Stimulated activated CD4-positive, alpha-beta T cell treated with anti-CD3 and anti-CD28 coated beads, Interleukin-2, amount 100 ng/mL, for 24 hours (primary cell): ENCODE measurements at places on chromosomes 13 and 19.

DNA sequence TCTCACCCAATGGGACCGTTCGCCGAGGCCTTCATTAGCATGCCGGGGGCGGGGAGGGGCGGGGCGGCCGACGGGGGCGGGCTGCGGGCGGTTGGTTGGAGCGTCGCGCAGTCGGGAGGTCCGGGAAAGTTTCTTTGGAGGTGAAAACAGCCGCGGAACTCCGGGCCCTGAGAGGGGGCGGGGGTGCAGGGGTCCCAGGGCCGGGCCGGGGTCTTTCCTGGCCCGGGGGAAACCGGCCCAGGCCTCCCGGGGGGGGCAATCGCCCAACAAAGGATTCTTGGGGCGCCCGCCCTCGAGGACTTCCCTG lies at the start of gene HMG20B:
HMG20B (plus strand) TSS at position 90 of the 307 bp plus-strand sequence. CDS start 366 bp downstream, outside the sequence.
- DNase-seq: no peak

GRCh38 chr13:44436589-44437337 lies 63.1 kb downstream of the SERP2 start:
- DNase-seq: peak; percentile 42

GRCh38 chr19:39512988-39513387 lies 2.0 kb upstream of the SELENOV start:
- DNase-seq: no peak

DNA sequence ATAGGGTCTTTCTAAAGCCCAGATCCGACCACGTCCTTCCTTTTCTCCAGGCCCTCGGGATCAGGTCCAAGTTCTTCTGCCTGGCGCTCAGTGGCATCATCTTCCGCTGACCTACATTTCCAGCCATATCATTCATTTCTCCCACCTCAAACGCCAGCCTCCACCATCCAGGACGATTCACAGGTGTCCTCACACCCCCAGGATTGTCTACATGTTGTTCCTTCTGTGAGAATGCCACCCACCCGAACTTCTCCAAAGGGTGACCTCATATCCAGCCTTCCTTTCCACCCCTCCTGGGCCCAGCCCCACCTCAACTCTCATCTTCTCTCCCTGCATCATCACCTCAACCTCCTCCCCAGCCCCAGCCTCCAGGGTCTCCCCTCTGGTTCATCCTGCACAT lies 4.7 kb upstream of the KLK5 start:
- DNase-seq: no peak

DNA sequence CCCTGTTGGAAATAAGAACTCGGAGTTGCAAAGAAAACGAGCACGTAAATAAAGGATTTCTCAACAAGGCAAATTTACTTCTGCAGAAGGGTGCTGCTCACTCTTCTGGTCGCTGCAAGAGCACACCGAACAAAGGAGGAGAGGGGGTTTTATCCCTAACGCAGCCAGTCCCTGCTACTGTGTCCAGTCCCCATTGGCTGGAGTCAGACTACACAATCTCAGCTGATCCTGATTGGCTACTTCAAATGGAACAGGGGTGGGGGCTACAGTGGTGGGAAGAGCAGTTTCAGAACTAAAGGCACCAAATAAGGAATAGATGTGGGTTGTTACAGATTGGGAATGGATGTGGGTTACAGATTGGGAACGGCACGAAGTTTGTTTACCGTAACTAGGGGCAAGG lies 63.9 kb upstream of the MCF2L start:
- no peak for DNase-seq

DNA sequence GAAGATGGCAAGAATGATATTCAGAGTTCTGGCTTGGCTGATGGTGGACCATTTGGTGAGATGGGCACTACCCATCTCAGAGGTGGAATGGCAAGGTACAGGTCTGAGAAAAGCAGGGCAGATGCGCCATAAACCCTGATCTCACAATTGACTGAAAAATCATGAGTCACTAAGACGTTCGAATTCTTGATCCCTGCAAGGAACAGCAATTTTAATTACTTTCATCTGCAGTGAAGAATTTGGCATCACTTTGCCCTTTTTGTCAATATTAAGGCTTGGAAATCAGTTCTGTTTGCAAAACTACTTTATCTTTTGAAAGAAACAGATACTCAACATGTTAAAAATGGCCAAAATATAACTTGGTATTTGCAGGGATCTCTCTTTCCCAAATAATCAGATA lies 38.1 kb downstream of the HTR2A start:
- DNase-seq: no peak

DNA sequence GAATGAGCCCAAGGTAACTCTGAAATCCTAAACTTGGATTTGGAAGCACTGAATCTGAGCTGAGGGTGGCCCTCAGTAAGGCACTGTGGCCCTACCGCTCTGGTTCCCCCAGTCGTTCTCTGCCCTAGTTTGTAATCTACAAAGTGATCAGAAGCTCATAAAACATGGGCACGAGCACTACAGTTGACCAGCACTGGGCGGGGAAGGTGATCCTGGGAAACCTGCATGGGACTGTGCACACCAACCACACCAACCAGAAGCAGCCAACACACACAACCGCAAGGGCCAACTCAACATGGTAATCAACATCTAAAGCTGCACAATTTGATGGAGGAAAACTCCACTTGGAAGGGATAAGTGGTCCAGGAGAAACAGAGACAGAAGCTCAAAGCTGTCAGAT lies 22.9 kb downstream of the SLC7A1 start:
- no peak for DNase-seq

GRCh38 chr13:46656786-46657185 lies 103.8 kb downstream of the LRCH1 start:
- DNase-seq: no peak

DNA sequence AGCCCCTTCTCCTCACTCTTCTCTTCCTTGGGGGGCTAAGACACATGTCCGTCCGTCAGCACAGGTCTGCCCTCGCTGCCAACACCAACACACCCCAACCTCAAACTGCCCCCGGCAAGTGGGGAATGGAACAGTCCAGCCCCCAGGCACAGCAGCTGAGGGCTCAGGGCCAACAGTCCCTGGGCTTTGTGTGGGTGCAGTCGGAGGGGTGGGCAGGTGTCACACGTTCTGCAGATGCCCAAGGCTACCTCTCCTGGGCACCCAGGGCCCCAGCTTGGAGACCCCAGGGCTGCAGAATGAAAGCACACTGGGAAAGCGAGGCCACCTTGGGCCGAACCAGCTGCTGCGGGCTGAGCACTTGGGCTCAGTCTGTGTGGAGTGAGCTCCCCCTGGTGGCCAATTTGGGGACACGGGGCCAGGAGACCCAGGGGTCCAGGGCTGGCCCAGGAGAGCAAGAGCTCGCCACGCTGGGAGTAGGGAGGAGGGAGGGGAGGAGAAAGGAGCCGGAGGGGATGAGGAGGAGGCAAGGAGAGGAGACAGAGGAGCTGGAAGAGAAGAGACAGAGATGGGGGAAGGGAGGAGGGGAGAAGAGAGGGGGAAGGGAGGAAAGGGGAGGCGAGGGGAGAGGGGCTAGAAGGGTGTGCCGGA lies 14.0 kb upstream of the ATP8B3 start:
- peak; percentile 85 for DNase-seq

DNA sequence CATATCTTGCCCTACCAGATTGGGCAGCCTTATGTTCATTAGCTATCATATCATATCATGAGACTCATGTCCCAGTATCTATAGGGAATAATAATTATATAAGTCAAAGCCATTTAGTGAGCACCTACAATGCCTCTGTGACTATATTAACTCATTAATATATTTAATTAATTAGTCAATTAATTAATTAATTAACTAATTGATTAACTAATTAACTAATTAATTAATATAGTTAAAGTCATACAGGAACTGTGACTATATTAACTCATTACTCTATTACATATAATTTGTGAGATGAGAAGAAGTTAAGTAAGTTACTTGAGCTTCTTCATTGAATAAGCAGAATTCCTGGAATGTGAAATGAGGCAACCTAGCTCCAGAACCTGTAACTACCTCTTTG lies 588.3 kb upstream of the SLITRK1 start:
- no peak for DNase-seq

DNA sequence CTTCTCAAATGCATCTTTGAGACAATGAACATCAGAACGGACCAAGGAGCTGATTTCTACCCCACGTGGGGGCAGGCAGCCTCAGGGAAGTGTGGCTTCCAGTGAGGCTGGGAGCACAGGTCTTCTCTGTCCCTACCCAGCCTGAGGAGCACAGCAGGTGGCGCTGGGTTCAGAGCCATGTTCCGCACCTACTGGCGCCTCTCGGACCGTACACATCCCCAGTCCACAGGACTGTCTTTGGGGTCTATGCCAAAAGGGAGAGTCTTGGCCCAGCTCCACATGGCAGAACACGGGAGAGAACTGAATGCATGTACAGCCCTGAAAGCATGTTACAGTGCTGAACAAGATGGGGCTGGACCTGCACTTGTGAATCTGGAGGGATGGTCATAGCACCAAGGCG lies 22.6 kb downstream of the SUGP1 start:
- no peak for DNase-seq

DNA sequence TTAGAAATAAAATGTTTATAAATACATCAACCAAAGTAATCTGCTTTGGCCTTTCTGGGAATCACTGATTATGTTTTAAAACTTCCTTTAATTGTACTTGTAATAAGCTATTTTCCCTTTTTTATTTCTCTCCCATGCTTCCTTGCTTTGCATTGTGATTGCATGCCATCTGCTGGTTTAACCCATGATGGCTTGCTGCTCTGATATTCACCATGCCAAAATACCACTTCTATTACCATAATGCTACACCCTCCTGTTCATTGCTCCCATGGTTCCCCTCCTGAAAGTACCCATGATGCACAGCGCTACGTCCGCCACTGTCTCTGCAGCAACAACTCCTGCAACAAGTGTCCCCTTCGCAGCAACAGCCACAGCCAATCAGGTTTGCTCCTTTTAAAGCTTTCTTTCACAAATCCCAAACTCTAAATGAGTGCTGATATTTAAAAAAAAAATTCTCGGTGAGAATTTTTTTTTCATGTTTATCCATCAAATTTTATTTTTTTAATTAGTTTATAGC lies 67.7 kb upstream of the RAP2A start:
- no peak for DNase-seq

- DNase-seq: no peak
Observed at GRCh38 chr19:19169236-19170052, 619 bp downstream of the MEF2B start.

- DNase-seq: no peak
Observed at GRCh38 chr13:33204130-33204927, 81.2 kb downstream of the STARD13 start.

DNA sequence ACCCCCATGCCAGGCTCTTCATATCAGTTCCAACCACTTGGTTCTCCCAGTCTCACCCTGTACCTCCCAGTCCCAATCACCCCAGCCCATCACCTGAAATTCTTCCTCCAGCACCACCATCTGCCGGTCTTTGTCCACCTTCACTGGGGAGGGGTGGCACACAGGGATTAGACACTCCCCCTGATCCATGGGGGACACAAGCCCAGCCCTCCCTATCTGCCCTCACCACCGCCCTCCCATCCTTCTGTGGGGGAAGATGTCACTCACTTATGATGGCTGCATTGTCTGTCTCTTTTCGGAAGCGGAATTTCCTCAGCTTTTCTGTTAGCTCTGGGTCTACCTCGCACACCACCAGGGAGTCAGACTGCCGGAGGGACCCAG lies 685 bp downstream of the GMFG start:
- no peak for DNase-seq

DNA sequence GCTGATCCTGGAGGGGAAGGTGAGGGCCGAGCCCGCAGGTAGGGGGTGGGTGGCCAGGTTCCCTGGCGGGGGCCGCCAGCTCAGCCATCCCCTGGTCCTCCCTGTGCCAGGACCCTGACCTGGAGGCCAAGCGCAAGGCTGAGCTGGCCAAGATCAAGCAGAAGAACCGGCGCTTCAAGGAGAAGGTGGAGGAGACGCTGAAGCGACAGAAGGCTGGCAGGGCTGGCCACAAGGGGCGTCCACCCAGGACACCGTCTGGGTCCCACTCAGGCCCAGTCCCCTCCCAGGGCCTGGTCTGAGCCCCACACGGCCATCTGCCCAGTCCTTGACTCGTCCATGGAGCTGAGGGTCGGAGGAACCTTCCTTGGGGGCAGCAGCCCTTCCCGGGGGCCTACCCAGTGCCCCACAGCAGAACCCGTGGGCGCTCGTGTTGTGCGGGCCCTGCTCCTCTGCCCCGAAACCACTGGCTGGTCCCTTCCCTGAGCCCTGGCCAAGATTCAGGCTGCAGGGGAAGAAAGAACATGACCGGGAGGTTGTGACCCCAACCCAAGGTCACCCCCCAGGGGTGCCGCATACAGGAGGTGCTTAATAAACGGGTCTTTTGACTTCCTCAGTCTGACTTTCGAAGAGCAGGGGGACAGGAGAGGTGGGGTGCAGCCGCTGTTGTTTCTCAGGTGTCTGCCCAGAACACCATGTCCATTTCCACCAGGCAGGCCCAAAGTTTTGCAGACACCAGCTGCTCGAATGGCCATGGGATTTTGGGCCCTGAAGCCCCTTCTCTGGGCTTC lies 8.7 kb downstream of the DDX49 start:
- no peak for DNase-seq

DNA sequence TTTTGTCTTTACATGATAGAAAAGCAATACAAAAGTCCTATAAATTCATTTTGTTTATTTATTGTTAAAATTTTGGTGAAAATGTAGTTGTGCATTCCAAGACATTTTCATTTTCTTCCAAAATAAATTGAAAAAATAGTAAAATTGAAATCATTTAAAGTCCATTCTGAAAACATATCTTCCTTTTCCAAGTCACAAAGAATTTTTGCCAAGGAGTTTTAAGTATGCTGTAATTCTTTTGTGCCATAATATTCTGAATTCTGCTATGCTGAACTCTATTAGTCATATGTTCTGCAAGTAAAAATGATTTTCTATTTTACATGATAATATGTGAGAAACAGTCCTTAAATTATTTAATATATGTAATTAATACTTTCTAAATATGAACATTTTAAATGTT lies 879.6 kb upstream of the SLC10A2 start:
- DNase-seq: no peak

DNA sequence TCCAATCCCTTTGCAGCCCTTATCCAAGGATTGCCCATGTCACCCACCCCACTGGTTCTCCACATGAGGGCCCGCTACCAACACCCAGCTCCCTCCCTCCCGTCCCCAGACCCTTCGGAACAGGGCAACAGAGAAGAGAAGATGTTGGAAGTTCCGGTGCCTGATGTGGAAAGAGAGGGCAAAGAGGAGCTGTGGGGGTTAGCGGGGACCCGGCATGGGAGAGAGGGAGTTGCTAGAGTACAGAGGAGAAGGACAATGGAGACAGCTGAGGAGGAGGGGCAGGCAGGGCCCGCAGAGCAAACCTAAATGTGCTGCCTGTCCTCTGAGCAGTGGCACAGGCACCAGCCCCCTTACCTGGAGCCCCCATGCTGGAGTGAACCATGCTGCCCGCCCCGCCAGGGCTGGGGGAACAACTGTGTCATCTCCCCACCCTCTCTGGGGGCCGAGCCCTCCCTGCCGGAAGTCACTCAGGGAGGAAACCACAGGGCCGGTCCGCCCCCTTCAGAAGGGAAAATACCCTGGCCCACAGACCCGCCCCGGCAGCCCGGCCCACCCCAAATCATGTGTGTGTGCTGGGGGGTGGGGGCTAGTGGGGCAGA lies at the start of gene POU2F2:
POU2F2 (minus strand) TSS at position 417 of the 599 bp plus-strand sequence; CDS start at position 382, 35 bp downstream.
- peak; percentile 88 for DNase-seq

DNA sequence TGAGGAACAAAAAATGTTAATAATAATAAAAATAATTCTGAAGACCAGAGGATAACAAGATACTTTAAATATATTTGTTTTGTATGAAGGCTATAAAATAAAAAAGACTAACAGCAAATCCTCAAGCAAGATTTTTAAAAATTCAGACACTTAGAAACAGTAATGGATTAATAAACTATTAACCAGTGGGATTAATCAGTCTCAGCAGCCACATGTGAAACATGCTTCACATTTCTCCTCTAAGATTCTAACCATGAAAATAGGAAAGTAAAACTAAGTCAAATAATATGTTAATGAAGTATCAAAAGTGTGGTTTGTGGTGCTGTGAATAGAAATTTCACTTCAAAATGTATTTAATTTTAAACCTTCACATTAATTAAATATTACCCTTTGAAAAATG lies 57.4 kb downstream of the KCNRG start:
- no peak for DNase-seq
